H9 (cell line): ENCODE measurements at places on chromosomes 3 and 15. TPM values are rescaled to one million over a fixed set of nuclear protein-coding genes. Genes with fewer than 3 reads are reported as not detected.

DNA sequence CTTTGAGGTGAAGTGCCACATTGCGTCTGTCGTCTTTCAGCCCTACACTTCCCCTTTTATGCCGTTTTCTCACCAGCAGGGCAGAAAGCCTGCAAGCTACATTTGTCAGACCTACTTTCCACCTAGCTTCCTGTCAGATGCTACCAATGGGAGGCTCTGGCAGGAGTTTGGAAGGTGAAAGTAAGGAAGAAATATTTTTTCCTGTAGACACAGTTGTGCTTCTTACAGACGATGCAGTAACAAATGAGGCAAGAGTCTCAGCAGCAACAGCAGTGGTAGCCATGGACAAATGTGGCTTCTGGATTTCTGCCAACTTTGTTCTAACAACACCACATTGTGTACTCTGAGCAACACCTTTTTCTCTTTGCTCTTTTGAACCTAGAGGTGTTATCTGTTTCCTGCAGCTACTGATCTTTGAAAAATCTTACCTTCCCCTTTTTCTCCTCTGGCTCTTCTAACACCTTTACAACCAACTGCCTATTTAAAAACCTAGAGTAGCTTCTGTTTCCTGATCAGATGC is 70.6 kb upstream of the STT3B start:
- DNase-seq: no peak

GRCh38 chr3:59762941-59763340 is 713.1 kb upstream of the CFAP20DC start:
- no peak for DNase-seq

- DNase-seq: no peak
These were observed 10.2 kb upstream of the MESP1 start for GRCh38 chr15:89761009-89761831.

- DNase-seq: peak; percentile 21
These were observed 45.2 kb downstream of the KLHL25 start for GRCh38 chr15:85749261-85750151.

DNA sequence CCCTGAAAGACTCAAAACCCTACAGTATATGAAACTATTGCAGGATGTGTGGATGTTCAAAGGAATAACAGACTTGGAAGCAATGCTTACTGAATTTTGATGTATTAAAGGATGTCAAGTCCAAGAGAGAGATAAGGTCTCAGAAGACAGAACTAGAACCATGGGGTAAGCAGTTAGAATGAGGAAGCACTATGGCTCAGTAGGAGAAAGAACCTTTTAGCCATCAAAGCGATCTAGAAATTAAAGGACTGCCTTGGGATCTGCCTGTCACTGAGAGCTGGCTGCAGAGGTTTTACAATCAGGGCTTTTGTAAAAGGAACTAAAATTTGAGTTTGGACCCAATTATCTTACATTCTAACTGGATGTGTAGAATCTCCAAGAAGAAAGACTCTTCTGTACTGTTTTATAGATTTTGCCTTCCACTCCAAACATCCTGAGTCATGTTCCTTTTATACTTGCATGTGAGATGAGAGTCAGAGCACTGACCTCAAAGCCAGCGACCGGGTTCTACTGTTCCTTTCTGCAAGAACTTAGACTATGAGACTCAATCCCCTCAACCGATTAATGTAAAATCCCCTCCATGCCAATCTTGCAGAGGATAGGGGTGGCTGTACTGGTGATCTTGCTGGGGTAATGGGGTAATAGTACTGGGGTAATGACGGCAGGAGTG is 412.3 kb upstream of the TPRG1 start:
- DNase-seq: no peak

NLGN1 gene
- 5.2 and 5.5 TPM in 2 replicates for total RNA-seq
